ENCODE measurements at places on chromosomes 7 and 10.

DNA sequence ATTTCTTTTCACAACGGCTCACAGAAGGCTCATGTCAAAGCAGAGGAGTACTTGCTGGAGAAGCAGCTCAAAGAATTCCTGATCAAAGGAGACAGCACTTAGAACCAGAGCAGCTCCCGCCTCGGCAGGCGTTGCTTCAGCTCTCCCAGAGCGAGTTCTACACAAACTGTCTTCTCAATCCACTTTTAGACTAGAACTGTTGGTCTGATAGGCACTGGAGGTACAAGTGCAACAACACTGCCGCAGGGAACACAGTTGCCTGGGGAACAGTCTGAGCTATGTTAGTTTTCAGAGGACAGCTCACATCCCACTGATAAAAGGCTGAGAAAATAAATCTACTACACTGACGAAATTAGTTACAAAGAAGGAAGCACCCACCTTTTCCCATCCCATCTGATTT is 35.4 kb downstream of the CYTH3 start:
- no peak for DNase-seq

GRCh38 chr7:40916813-40917212 is 782.0 kb downstream of the SUGCT start:
- no peak for DNase-seq

- DNase-seq: no peak
These were observed 115.0 kb downstream of the DNAJB9 start for GRCh38 chr7:108684629-108685028.

DNA sequence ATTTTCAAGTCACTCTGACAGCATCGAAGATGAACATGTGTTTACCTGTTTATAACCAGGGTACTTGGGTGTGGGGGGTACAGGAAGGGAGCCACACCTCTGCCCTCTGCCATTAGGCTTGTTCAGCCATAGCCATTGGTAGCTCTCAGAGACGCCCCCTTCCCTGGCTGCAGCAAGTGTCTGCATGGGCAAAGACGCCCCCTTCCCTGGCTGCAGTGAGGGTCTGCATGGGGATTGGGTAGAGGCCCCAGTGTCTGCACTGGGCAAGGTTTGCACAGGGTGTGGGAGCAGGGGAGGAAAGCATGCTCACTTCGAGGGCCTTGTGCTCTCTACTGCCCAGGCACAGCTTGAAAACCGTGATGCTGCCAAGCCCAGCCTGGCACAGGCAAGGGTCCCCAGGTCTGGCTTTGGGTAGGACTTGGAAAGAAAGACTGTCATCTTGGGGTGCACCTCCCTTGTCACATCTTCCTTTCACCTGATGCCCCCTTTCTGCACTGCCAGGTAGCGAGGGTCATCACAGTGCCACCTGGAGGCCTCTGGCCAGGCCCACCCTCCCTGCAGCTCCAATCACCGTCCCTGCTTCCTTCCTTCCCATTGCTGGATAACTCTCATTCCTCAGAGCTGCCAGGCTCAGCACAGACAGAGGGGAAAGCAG is 3.7 kb downstream of the TMEM225B start:
- DNase-seq: no peak

- no peak for DNase-seq
These were observed 125.0 kb downstream of the SDK1 start for GRCh38 chr7:3426064-3426463.

GRCh38 chr7:1087465-1087814 is 473 bp upstream of the GPER1 start:
- DNase-seq: no peak

DNA sequence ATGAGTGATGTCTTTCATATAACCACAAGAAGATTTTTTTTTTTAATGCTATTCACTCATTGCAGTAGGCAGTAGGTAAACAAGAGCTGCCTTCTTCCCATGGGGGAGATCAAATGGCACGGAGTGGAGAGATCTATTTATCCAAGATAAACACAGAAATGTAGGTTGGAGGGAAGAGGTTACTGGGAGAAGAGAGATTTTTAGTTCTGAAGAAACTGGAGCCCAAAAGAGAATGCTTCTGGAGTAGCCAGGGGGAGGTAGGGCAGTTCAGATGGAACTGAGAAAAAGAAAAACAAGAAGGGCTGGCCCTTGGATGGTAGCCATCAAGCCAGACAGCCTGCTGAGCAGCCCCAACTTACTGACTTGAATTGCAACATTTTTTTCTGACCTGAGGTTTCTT is 270.1 kb upstream of the TPK1 start:
- no peak for DNase-seq

DNA sequence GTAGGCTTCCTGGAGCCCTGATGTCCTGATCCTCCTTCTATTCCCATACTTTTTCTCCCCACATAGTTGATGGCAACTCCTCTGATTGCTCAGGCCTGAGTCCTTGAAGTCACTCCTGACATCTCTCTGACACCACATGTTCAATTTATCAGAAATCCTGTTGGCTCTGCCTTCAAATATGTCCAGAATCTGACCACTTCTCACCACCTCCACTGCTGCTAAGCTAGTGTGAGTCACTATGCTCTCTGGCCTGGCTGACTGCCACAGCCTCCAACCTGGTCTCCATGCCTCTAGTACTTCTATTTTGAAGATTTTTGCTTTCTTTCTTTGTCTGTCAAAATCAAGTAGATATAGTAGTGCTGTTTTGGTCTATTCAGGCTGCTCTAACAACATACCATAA is 53.0 kb downstream of the TMEM229A start:
- no peak for DNase-seq

DNA sequence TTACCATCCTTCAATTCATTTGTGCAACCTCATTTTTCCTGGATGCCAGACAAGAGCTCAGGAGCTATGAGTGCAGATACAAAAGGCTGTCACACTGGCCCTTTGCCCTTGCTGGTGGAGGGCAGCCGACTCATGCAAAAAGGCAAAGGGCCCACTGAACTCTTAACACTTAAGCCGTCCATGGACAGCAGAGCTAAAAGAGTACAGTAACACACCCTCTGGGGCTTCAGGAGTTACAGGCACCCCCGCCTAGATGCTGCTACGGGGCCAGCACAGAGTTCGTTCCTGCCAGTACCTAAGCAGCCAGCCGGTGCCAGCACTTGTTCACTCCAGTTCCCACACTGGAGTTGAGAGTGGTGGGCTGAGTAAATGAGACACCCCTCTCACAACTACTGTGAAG is 69.9 kb upstream of the MRLN start:
- DNase-seq: no peak

- DNase-seq: no peak
These were observed 47.0 kb downstream of the KCNMA1 start for GRCh38 chr10:77590344-77591237.

DNA sequence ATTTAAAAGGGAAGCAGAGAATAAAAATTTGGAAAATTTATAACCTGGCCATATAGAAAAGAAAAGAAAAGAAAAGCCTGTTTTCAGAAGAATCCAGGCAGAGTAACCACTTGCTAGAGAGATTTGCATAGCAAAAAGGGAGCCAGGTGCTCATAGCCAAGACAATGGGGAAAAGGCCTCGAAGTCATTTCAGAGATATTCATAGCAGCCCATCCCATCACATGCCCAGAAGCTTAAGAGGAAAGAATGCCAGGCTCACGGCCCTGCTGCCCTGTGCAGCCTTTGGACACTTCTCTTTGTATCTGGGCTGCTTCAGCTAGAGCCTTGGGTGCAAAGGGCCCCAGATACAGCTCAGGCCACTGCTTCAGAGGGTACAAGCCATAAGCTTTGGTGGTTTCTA is 159.8 kb downstream of the CCDC7 start:
- DNase-seq: no peak

- no peak for DNase-seq
These were observed 35.9 kb downstream of the TSPAN15 start for GRCh38 chr10:69486922-69487730.

Measured in stimulated activated CD4-positive, alpha-beta T cell treated with anti-CD3 and anti-CD28 coated beads, Interleukin-4, amount 100 ng/mL, for 48 hours (primary cell).